ENCODE measurements at places on chromosomes 11 and 22.
A peak's percentile ranks its signal among the peaks of the same experiment; 100 is the strongest.

- DNase-seq, result no peak
Measured at GRCh38 chr11:113651023-113651422, 55.1 kb downstream of the TMPRSS5 start.

DNA sequence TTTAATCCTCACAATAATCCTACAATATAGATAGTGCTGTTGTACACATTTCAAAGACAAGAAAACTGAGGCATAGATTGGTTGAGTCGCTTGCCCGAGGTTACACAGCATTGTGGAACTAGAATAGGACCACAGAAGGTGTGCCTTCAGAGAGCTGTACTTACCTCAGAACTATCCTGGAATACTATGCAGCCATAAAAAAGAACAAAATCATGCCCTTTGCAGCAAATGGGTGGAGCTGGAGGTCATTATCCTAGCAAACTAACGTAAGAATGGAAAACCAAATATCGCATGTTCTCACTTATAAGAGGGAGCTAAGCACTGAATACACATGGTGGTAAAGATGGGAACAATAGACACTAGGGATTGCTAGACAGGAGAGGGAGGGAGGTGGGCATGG, 15.7 kb upstream of the NAV2 start:
- no peak for DNase-seq

GRCh38 chr22:24008022-24008283, 2.7 kb upstream of the GSTT4 start:
- no peak for DNase-seq

DNA sequence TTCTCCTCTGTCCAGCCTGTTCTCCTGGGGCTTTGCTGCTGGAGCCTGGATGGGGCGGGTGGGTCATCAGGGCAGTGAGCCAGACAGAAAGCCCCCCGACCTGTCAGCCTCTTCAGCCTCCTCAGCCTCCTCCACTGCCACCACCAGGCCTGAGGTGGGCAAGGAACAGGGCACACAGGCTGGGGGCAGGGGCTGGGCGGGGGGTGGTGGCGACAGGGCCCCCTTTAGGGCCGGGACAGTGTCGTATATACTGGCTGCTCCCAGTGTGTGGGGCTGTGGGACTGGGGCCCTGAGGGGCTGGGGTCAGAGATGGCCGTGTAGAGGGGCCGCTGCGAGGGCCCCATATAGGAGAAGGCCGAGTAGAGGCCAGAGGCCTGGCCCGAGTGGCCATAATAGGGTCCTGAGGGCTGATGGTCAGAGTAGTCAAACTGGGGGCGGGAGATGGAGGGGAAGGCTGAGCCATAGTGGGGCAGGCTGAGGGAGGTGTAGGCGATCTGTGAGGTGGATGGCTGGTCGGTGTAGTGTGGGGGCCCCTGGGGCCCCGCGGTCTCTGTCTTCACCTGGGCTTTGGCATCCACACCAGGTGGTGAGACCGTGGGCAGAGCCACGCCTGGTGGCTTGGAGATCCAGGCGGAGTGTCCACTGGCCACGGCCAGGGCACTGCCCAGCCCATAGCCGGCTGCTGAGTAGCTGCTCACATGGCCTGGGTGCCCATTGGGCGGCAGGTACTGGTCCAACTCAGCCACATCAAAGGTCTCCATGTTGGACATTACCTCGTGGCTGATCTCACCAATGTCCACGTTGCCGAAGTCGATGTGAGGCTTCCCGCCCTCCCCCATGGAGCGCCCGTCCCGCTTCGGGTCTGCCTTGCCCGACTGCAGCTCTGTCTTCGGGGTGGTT, 10.8 kb downstream of the SOX10 start:
- no peak for DNase-seq

GRCh38 chr11:46676436-46677158, 23.8 kb downstream of the ARHGAP1 start:
- no peak for DNase-seq

DNA sequence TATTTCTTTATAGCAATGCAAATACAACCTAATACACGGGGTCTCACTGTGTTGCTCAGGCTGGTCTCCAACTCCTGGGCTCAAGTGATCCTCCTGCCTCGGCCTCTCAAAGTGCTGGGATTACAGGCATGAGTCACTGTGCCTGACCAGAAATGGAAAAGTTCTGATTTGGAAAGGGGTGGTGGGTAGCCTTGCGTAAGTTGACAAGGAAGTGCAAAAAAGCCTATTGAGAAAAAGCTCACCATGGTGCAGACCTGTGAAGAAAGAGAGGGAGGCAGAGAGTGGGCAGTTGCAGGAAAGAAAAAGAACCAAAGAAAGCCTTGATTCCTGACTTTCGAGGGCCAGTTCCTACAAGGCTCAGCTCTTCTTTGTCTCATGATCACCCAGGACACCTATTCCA, 27.1 kb downstream of the AGBL2 start:
- DNase-seq, result no peak

DNA sequence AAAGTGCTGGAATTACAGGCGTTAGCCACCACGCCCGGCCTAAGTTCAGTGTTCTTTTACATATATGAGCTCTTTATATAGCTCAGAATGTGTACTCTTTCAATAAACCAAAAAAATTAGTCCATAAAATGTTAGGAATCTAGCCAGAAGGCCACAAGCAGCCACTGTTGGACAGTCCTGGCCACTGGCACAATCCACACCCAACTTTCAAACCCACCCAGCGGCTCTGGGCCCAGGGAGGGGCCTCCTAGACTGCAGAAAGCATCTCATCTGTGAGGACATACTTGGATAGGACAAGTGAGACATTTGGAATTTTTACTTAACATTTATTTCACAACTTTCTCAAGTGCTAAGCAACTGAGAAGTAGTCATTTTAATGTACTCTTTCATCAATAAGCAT, 6.4 kb downstream of the PACSIN2 start:
- DNase-seq, result no peak

DNA sequence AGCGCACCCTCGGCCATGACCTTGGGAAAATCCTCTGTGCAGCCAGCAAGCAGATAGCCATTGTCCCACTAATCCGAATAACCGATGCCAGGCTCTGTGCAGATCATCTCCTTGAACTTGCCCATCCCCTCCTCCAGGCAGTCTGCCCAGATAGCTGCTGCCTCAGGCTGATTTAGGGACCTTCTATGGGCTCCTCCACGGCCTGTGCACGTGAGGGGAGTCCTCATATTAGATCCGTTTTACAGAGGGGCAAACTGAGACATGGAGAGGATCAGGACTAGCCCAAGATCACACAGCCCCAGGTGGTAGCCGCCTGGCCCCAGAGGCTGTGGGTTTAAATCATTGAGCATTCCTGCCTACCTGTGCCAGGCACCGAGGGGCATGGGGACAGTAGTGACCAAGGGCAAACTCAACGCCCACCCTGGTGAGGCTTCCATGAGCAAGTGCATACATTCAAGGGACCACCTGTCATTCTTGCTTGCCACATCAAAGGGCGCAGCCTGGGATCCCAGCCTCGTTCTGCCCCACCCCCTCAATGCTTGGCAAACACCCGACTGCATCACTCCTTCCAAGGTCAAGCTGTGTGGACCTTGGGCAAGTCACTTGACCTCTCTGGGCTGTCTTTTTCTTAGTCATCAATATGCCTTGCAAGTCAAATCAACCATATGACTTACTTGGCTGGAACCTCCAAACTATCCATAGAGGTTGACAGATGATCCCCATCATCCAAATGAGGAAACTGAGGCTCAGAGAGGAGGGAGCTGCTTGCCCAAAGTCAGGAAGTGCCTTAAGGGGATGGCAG, 131.6 kb downstream of the MN1 start:
- no peak for DNase-seq

GRCh38 chr11:27694992-27695391, 5.3 kb downstream of the BDNF start:
- peak; percentile 50 for DNase-seq

DNA sequence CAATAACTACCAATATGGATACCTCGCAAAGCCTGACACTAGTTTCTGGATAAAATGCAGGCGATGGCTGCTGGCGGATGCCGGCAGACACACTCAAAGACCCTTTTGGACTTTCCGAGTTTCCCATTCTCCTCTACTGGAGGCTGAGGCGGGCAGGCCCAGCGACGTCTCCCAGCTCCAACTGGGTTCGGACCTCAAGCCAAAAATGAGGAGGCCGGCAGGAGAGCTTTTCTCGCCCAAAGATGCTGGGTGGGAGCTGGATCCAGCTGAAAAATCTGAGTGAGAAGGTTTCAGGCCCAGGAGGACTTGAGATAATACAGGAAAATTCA, 428 bp upstream of the FEZ1 start:
- DNase-seq, result no peak

DNA sequence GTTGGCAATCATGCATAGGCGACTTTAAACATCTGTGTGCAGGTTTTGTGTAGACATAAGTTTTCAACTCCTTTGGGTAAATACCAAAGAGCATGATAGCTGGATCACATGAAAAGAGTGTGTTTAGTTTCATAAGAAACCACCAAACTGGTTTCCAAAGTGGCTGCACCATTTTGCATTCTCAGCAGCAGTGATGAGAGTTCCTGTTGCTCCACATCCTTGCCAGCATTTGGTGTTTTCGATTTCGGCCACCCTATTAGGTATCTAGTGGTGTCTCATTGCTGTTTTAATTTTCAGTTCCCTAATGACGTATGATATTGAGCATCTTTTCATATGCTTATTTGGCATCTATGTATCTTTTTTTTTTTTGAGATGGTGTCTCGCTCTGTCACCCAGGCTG, 62.8 kb upstream of the CCND1 start:
- no peak for DNase-seq

DNA sequence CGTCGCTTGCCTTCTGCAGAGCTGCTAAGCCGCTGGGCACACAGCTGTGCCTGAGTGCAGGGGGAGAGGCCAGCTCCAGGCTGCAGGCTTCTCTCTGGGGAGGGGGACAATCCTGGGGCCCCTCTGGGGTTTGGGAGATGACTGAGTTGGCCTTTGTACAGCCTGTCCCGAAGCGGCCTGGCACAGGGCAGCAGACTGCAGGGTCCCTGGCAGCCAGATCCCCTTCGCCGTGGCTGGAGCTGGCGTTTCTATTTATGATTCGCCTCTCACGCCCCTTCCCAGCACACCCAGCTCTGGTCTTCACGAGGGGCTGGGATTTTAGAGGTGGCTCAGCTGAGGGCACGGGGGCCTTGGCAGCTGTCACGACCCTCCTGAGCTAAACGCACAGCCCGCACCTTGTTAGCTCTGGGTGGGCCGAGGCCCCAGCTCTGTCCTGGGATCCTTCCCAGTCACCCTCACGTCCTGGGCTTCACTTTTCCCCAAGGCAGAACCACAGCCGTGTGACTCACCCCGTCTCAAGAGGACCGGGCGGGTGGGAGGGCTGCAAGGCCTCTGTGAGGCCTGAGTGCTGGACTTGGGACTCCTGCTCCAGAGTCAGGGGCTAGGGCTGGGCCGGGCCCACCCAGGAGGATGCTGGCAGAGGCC, 18.4 kb downstream of the OSBPL5 start:
- no peak for DNase-seq

DNA sequence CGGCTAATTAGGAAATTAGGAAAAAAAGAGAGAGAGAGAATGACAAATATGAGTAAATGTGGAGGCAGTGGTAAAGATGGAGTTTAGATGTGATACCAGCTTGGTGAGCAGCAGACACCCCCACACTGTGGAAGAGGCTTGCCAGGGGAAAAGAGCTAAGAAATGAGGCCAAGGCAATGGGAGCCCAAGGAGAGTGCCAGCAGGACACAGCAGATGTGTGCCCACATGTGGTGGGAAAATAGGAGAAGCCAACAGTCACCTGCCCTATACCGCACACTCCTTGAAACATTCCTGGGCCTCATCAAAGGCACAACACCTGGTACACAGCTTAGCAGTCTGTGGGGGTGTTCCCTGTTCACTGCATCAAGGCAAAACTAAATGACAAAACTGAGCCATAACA, 104.9 kb downstream of the FAM76B start:
- DNase-seq, result no peak

- DNase-seq, result no peak
Measured at GRCh38 chr11:74611369-74611861, 19.0 kb downstream of the POLD3 start.

GRCh38 chr22:25961699-25962098, 207.6 kb upstream of the SEZ6L start:
- no peak for DNase-seq

DNA sequence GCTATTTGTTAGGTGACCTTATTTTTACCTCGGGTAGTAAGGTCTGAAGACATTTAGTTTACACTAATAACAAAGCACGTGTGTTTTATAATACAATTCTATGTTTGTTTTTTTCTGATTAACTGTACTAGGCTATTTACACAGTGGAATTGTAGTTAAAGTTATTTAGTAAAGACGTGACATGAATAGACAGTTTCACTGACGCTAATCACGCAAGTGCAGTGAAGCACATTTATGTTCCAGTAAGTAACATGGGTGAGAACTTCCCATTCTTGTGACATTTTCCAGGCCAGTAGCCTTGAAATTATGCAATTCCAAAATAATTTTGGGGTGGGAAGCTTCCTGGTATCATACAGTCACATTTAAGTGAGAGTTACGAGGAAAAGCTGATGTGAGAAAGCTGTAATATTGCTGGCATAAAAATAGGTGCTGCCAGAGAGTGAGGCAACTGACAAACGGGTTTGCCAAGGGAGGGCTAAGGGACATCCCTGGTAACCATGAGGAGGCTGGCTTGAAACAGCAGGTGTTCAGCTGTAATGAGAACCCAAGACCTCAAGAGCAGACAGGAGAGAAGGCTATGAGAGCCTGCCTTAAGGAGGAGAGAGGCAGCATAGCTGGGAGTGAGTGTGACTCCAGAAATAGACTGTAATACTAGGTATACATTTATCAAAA, 378.8 kb downstream of the DCDC1 start:
- DNase-seq, result no peak

DNA sequence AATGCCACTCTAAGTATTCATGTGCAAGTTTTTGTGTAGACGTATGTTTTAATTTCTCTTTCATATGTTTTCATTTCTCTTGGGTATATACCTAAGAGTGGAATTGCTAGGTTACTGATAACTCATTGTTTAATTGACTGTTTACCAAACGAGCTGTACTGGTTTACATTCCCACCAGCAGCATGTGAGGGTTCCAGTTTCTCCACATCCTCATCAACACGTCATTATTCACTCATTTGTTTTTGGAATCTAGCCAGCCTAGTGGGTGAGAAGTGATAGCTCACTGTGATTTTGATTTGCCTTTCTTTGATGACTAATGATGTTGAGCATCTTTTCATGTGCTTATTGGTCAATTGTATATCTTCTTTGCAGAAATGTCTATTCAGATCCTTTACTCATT, 4.0 kb downstream of the ANKRD13D start:
- no peak for DNase-seq

DNA sequence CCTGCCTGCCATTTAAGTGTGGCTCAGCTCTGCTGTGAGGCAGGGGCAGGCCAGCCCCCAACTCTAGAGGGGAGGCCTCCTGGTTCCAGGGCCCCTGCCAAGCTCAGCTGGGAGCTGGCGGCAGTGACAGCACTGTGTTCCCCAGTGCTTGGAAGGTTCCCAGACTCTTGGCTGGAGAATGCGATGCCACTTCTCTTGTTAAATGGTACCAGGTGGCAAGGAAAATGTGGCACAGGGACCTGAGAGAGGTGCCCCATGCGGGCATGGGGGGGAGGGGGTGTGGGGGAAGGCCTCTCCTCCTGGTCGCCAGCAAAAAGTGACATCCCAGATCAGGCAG, 8.4 kb upstream of the TNFRSF13C start:
- DNase-seq, result no peak

GRCh38 chr11:2580571-2581001, 119.2 kb downstream of the KCNQ1OT1 start:
- no peak for DNase-seq

GRCh38 chr11:22049276-22049675, 143.6 kb upstream of the ANO5 start:
- no peak for DNase-seq
